ENCODE measurements at places on chromosomes 12 and 14. TPM values are rescaled to one million over a fixed set of nuclear protein-coding genes. Genes with fewer than 3 reads are reported as not detected.

DNA sequence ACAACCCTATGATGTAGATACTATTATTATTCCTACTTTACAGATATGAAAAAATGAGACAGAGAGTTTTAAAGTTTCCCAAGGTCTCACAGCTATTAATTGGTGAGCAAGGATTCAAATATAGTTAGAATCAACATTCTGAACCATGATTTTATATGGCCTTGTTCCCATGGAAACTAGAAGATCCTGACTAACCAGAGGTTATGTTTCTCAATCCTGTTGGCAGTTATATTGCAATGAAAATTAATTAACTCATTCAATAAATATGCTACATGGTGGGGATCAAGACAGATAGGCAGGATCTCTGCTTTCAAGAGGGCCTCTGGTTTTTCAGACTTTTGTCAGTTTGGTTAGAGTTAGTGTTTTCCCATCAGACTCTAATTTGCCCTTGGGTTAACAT lies 9.3 kb upstream of the FUT8 start:
- DNase-seq: no peak

Gene ZNF84
- 12.8 TPM for total RNA-seq

Gene ABHD12B
- total RNA-seq: 12.7 TPM

- DNase-seq: peak; percentile 66
Observed at GRCh38 chr14:77598366-77599070, 17.9 kb downstream of the SPTLC2 start.

DNA sequence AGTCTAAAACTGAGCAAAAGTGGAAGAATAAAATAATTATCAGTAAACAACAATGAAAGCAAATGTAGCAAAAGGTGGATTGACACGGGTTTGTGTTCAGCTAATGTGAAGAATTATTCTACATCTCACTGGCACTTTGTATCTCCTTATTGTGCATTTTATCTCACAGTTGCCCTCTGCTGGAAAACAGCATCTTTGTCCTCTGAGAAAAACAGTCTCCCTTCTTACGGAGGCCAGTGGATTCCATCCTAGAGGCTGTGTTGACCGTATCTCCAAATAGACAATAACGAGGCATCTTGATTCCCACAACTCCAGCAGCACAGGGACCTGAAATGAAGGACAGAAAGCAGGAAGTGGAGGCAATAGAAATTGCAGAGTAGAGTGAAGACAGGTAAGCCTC lies 51.3 kb upstream of the PLBD1 start:
- no peak for DNase-seq

Gene PLBD1
- total RNA-seq: 58.0 TPM

Gene ACVRL1
- total RNA-seq: 188 TPM

- DNase-seq: no peak
Observed at GRCh38 chr12:16726879-16727278, 120.9 kb upstream of the LMO3 start.

Gene CFAP251
- 0.75 TPM for total RNA-seq

GRCh38 chr14:89252887-89253532 lies 164.0 kb downstream of the FOXN3 start:
- DNase-seq: no peak

- no peak for DNase-seq
Observed at GRCh38 chr12:9033265-9033887, 44.0 kb downstream of the KLRG1 start.

DNA sequence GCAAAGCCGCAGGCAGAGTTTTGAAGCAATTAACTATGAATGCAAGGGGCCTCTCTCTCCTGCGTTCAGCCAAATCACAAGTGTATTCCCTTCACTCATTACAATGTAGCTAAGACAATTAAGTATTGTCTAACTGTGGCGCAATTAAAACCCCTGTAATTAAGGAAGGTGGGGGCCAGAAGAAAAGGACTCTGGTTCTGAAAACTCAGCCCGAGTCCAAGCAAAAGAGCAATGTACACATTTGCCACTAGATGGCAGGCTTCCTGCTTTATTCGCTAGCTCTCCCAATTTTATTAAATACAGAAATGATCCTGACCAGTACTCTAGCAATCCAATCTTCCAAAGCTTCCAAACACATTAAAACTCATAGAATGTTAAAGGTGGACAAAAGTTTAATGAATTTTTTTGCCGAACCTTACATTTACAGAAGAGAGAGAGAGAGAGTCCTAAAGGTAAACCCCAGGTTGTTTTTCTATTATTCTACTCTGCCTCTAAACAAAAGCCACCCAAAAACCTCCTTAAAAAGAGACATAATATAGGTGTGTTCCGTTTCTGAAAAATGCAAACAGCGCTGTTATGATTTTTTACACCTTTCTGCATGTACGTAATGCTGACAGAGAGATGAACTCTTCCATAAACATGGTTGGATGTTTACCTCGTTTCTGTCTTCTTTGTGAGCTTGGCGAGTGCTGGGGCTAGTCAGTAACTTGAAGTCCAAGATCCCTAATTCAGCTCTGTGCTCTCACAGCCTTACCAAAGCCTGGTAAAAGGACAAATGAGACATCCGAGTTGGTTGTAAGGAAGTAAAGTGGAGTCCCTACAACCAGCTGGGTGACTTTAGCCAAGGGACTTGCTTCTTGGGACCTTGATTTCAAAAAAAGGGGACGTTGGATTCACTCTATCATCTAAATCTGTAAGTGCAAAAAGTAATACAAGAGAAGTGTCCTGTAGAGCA lies 50.9 kb upstream of the VASH1 start:
- peak; percentile 16 for DNase-seq

Gene RIPK3
- 67.9 TPM for total RNA-seq

DNA sequence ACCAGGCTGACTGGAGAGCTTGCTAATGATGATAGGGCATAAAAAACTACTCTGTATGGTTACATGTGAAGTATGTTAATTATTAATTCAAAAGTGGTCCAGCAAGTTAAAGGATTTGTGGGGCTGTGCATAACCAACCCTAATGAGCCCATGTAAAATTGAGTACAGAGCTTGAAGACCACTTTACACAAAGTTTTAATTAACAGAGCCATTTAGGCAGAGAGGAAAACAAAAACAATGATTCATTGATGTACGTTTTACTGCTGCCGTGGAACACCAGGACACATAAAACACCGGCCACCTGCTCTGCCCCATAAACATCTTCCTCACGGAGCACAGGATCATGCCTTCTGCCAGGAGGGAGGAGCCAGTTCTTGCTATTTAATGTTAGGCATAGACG lies 83.5 kb downstream of the RIMBP2 start:
- peak; percentile 45 for DNase-seq

DNA sequence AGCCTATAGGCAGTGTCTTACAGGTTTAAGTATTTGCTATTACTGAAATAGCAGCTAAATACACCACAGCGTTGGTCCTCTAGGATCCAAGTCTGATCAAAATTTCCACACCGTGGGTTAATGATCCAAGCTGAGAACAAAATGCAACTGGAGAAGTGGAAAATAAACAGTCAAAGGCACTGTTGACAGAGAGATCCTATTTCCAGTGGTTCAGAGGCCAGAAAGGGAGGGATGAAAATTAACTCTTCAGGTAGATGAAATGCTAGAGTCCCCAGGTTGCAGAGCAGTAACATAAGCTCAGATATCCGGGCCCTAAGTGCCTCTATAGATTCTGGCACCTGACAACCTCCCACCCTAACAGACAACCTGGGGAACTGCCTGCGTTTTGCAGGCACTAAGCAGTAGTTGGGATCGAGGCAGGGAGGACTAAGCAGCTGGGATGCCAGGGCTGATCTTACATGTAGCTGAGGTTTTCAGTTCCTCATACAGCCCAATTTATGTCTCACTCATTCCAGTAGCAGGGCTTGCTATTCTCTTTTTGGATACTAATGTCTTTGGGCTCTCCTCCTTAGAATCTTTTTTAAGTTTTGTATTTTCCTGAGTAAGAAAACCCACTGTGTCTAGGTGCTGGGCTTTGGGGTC lies 42.7 kb upstream of the CRACR2A start:
- DNase-seq: no peak

GRCh38 chr12:46725332-46725731 lies 100.5 kb downstream of the SLC38A4 start:
- no peak for DNase-seq

- no peak for DNase-seq
Observed at GRCh38 chr14:82035397-82035796, 501.7 kb upstream of the SEL1L start.

DNA sequence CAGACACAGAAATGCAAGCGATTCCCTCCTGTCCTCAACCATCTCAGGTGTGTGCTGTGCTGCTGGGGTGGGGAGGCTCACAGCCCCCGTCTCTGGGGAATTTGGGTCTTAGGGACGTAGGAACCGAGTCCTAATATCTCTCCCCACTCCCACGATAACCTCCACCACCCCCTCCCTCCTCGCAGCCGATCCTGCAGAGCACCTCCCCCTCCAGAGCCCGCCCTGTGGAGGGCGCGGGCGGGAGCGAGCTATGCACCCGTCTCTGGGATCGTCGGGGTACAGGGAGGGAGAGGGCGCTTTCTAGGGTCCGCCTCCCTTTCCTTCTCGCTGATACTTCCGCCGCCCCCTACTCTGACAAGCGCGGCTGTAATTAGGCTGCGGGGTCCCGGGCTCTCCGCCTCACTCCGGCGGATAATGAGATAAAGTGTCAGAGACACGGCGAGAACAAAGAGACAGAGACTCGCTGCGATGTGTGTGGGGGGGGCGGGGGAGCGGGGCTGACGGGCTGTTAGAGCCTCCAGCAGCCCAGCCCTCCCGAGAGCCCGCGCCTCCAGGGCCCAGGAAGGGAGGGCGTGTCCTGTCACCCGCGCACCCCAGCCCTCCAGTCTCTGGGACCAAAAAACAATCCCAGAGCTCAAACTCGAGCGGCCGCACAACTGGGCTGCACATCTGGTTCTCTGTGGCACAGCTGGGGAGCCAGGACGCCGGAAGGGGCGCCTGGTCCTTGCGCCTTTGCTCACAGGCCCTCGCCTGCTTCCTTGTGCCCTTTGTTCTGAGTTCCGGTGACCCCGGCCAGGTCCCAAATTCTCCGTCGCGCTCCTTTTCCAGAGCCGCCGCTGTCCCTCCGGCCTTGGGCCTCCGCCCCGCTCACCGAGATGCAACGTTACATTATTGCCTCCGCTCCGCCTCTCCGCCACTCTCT lies 8.7 kb downstream of the SHMT2 start:
- peak; percentile 35 for DNase-seq

Gene ACTR6
- 24.7 TPM for total RNA-seq

DNA sequence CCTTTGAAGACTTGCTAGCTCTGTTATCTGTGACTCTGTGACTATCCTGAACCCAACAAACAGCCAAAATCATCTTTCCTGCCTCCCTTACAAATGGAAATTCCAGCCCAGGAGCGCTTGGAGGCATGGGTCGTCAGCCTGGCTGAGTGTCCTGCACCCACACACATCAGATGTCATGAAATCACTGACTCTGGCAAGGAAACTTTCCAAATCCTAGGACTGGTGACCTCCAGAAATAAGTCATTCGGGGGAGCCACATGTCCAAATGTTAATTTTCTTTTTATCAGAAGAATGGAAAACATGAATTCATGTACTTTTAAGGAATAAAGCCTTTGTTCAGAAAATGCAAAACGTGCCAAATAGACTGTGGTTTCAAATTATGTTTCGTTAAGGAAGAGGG lies 96.3 kb upstream of the EVL start:
- DNase-seq: no peak

- no peak for DNase-seq
Observed at GRCh38 chr12:51191516-51192283, 18.8 kb upstream of the TFCP2 start.

DNA sequence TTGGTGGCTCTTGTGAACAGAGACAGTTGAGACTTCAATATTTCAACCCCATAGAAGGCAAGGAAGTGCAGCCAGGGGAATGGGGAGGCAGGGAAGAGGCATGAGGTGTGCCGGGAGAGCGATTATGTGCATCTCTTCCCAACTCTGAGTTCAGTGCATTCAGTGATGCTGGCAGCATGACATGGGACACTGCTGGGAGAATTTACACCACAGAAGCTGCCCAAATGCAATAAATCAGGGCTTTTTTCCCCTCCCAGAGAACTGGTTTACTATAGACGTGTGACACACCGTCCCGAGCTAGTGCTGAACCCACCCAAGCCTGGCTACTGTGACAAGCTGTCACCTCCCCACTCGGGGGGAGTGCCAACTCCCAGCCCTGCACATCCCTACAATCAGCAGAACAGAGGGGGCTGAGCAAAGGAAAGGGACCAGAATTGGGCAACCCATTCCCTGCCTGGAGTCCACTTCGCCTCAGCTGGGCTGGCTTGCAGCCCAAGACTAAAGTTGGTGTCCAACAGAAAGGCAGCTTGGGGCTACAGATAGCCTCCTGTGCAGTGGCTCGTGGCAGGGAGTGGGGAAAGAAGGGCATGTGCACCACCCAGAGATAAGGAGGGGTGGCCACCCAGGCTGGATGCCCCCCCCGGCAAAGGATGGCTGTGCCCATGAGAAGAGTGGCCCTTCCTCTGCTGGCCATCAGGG lies 16.7 kb downstream of the AHSA1 start:
- no peak for DNase-seq

DNA sequence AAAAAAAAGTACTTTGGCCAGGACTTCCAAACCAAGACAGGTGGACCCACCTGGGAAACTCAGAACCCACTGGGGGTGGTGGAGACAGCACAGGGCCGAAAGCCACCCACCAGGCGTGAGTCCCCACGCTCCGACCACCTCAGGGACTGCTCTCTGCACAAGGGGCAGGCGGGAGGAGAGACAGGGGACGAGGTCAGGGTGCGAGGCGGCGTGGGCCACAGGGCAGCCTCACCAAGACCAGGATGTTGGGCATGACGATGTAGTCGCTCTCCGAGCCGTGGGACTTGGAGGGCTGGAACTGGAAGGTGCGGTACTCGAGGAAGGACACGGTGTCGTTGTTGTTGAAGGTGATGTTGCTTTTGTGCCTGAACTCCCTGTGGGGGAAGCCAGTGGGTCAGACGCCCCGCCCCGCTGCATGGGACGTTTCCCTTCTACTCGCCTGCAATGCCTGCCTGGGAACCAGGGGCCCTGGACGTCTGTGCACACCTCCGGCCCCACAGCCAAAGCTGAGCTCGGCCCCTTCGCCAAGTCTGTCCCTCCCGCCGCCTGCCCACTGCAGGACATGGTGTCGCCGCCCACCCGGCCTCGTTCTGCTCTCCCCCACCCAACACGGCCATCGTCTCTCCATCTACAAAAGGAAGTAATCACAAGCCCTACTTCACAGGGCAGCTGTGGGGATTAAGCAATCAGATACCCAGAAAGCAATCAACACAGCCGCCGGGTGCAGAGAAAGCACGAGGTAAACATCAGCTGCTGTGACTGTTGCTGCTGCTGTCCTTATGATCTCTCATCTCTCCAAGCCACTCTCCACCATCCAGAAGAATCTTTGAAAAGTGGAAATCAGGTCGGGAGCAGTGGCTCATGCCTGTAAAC lies 48.7 kb downstream of the SCARB1 start:
- no peak for DNase-seq

Gene STAC3
- total RNA-seq: 4.2 TPM

Gene TMEM179
- total RNA-seq: 1.7 TPM

- no peak for DNase-seq
Observed at GRCh38 chr14:53591816-53592215, 364.8 kb downstream of the BMP4 start.

DNA sequence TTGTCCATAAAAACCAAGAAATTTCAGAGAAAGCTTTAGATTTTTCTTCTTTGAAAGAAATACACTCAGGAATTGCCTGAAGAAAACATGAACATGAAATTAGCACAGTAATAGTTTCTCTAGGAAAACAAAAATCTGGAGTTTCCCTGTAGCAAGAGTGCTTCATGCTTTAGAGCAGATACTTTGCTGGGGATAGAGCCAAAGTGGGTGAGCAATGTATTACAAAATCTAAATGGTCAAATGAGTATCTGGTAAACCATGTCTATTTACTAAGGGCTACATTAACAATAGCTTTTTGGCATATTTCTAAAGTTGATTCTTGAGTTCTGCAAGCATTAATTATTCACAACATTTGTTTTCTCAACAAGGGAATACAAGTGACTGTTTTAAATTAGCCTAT lies 26.2 kb downstream of the AVPR1A start:
- no peak for DNase-seq

Measured in left colon (tissue), 2 donors.